ENCODE measurements at places on chromosomes 13 and 19. TPM values are rescaled to one million over a fixed set of nuclear protein-coding genes. Genes with fewer than 3 reads are reported as not detected.

CAMSAP3 gene
- not detected for total RNA-seq

MZF1 gene
- 31.9 TPM for total RNA-seq

FCER2 gene
- total RNA-seq = 0.36 TPM

SRRM5 gene
- 0.51 TPM for total RNA-seq

- DNase-seq = no peak
Observed at GRCh38 chr13:107912745-107913144, 302.6 kb downstream of the LIG4 start.

GRCh38 chr13:43081866-43082265, 58.5 kb downstream of the DNAJC15 start:
- DNase-seq = no peak

DNA sequence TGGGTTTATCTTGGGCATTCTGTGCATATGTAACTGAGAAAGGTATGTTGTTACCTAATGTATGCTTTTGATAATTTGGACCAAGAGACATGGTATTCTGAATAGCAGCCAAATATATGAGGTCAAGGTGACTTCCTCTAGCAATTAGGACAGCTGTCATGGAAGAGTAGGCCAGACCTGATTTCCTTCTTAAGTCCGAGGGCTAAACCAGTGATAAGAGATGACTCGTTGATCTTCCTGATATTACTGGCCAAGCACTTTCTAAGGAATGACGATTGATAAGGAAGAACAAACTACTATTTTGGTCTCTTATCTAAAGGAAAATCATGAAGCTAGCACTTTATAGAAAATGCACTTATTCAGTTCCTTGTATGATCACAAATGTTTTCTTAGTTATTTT, 42.7 kb downstream of the ARHGAP35 start:
- no peak for DNase-seq

GRCh38 chr13:43278127-43278526, 254.7 kb downstream of the DNAJC15 start:
- no peak for DNase-seq

GRCh38 chr13:113901231-113901630, 37.4 kb upstream of the GAS6 start:
- no peak for DNase-seq

DNA sequence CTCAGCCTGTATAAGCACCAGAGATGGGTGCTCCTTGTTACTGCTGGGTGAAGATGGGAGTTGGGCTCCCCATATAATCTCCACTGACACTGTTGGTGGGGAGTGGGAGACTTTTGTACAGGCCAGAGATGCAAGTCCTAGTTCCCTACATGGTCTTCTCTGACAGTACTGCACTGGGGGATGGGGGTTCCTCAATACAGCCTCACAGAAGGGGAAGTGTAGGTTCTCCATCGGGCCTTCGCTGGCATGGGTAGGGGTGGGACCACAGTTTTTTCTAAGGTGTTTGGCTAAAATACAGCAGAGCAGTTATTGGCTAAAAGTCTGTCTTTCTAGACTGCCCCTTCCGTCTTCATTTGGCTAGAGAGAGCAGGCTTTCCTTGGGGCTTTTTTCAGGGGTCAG, 167.2 kb upstream of the SERP2 start:
- no peak for DNase-seq

GRCh38 chr13:93307136-93307535, 80.5 kb downstream of the GPC6 start:
- DNase-seq = no peak

DNA sequence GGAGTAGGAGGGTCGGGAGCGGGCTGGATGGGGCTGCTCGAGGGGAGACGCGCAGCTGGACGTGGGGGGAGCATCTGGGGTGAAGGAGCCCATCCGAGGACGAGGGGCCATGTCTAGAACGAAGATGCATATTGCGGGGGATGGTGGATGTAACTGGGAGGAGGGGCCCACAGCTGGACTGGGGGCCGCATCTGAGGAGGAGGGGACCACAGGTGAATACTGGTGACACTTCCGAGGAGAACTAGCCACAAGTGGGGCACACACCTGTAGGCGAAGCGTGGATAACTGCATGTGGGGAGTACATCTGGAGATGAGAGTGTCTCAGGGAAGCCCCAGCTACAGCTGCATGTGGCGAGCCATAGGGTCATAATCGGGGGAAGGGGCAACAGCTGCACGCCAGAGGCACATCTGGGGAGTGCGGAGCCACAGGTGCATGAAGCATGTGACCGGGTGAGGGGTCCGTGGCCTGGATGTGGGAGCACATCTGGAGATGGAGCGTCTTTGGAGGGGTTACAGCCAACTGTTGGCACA, 402 bp downstream of the ZSWIM9 start:
- DNase-seq = no peak

GRCh38 chr13:59744747-59745391, 418.9 kb downstream of the DIAPH3 start:
- no peak for DNase-seq

DNA sequence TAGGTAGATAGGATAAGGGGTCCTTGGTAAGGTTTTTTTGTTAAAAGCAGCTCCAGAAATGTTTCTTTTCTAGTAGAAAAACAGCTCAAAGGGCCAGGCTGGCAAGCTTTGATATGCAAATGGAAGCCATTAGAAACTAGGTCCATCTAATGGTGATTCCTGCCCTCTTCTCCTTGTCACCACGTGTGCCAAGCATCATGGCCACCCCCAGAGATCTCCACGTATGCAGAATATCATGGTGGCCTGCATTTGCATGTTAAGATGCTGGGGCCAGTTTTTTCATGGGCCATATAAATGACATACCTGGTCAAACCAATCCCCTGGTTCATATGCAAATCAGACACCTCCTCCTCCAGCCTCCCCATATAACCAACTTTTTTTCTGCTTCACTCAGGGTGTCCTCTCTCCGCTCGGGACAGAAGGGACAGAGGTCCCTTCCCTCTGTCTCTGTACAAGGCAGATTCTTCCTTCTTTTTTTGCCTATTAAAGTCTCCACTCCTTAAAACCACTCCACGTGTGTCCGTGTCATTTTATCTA, 1335.9 kb downstream of the UQCRFS1 start:
- no peak for DNase-seq

- no peak for DNase-seq
Observed at GRCh38 chr19:31725051-31725450, 375.8 kb upstream of the TSHZ3 start.
